Kidney epithelial cell (primary cell): ENCODE measurements at places on chromosomes 12 and 14. TPM values are rescaled to one million over a fixed set of nuclear protein-coding genes. Genes with fewer than 3 reads are reported as not detected.

DNA sequence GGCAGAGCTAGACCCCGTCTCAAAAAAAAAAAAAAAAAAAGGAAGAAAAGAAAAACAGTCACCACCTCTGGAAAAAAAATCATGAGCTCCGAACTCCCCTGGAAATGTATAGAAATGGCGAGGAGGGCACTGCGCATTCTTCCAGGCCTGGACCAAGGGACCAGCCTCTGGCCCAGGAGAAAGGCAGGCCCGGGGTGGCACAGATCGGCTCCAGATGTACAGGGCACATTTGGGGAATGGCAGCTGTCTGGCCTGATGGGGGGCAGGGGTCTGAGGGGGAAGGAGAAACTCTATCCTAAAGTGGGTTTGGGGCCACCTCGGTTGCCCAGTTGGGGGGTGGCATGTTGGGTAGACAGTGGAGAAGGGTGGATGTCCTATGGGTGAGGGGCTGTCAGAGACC is 46.0 kb upstream of the EML1 start:
- no peak for DNase-seq

- DNase-seq: no peak
These were observed 122.2 kb downstream of the NCOR2 start for GRCh38 chr12:124445121-124445718.

- DNase-seq: no peak
These were observed 26.2 kb downstream of the BCL11B start for GRCh38 chr14:99245564-99246511.

DNA sequence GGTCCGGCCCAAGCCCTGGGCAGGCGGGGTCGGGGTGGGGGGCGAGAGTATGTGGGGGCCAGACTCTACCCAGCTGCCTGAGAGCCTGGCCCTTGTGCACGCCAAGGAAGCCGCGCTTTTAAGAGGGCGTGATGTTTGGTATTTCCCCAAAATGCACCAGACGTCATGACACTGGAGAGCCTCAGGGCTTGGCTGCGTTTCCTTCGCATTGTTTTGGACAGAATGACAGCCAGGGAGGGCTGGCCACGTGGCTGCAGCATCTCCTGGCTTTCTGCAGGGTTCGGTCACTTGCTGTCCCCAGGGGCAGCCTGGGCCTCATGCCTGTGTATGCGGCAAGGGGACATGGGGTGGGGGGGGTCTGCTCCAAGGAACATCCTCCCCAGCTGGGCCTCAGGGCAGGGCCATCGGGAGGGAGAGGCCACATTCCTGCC is 16.1 kb upstream of the NUDT14 start:
- DNase-seq: no peak

DNA sequence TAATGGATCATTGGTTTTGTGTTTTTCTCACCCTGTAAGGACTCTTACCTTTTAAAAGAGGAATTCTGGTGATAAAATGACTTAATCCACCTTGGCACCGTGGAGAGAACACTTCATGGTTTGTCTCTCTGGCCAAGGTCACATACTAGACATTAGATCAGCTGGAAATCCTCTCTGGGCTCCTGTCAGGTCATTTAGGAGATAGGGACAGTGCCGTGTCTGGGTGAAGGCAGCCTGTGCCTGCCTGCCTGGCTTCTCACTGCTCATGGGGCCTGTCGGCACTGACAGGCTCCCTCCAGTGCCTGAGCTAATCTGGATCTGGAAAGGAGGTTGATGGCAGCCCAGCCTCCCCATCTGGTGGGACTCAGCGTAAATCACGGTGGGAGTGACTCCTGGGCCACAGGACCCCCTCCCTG is 5.7 kb downstream of the CRADD start:
- no peak for DNase-seq

GRCh38 chr12:131639270-131639940 is 71.5 kb upstream of the SFSWAP start:
- DNase-seq: no peak

DNA sequence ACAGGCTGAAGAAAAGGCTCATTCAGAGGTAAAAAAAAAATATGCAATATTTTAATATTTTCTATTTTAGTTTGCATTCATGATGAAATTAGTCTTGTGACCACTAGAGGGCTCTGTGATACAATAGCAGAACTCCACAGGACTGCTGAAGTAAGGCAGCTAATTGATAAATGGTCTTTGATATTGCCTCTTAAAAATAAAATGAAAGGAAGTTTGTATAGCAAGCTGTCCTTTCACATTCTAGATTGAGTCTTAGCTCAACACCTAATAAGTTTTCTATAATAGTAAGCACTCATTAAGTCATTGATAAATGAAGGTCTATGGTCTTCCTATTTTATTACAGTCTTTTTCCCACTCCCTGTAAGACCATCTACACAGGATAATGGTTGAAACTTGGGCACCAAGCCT is 315.7 kb downstream of the NAV3 start:
- no peak for DNase-seq

Gene NKX2-1
- not detected in 2 replicates for total RNA-seq

Gene TNS2
- total RNA-seq: 3.8 and 10.1 TPM in 2 replicates

Gene MANSC1
- total RNA-seq: 5.4 and 5.8 TPM in 2 replicates
